ENCODE measurements at places on chromosomes 7 and 10.

DNA sequence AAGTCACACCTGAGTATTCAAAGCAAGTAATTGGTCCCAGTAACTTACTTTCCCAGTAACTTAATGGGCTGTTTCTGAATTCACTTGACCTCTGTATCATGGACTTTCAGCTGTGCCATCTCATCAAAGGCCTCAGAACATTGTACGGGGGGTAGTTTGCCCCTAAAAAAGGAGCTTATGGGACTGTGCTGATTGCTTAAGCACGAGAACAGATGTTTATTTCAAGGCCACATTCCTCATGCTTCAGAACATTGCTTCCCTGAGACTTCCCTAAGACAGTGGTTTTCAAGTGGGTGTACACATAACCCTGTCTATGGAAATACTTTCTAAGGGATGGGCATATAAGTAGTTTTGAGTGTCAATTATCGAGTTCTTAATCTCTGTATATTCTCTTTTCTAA, 26.8 kb downstream of the CALCR start:
- no peak for DNase-seq

DNA sequence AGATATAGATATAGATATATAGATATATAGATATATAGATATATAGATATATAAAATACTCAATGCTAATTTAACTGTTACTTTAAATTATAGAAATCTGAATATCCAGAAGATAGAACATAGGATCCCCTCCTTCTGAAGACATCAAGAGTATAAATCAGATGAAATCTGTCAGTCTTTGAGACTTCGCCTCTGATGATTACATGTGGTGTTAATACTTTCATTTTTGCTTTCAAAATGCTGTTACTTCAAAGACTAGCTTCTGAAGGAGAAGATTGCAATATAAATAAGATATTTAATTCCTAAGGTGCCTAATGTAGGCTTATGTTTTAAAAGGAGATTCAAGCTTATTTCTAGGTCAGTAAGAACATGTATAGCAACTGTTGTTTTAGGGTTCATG, 180.4 kb downstream of the TSPAN12 start:
- DNase-seq, result no peak

- DNase-seq, result no peak
Measured at GRCh38 chr7:96241855-96242254, 80.0 kb downstream of the SLC25A13 start.

DNA sequence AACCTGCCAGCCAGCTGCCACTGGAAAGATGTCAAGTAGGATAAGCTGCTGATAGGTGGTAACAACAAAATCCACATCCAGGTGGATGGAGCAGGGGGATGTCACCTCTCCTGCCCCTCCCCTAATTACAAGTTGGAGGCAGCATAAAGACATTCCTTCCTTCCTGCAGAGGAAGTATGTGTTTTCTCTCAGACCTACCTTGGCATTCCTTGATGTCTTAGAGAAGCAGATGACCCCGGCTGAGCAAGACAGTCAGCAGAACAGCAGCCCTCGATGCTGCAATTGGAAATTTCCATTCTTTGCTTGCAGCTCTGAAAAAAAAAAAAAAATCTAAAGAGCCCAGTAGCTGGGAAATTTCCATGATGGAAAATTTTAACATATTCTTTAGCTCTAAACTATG, 137.5 kb upstream of the MKLN1 start:
- no peak for DNase-seq

GRCh38 chr10:93994438-93994801, 689 bp downstream of the PLCE1 start:
- no peak for DNase-seq

GRCh38 chr7:51253157-51253556, 63.5 kb downstream of the COBL start:
- peak; percentile 25 for DNase-seq

DNA sequence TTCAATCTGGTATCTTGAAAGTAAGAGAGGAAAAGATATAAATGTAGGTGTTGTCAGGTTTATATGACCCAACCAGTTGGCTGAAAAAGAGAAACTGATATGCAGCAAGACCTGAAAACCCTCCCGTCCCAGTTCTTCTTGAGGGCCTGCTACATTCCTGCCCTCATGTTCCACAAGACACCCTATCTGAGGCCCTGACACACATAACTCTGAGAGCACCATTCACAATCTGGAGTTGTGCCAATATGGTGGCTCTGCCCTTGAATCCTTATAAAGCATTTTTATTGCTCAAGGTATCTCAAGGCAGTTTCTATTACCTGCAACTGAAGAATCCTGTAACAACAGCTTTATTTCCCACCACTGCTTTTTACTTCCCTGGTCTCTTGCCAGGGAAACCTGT, 17.0 kb downstream of the XPNPEP1 start:
- no peak for DNase-seq

Data from NCI-H510A treated with DMSO at 0.1 percent for 48 hours (cell line).